HL-60 (cell line): ENCODE measurements at places on chromosomes 1 and 21.

DNA sequence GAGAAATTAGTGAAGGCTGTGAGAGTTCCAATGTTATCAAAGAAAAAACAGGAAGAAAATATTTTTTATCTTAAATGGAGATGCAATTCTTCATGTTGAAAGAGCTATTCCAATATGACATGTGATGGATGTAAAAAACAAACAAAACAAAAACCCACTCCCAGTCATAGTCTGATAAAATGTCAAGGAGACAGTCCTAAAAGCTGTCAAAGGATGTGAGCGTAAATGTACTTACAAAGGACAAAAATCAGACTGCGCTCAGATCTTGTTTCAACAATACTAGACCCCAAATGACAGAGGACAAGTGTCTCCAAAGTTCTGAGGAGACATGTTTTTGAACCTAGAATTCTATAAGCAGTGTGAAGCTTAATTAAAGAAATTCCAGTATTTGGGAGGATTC is 265.8 kb downstream of the PLPP3 start:
- DNase-seq, result no peak

DNA sequence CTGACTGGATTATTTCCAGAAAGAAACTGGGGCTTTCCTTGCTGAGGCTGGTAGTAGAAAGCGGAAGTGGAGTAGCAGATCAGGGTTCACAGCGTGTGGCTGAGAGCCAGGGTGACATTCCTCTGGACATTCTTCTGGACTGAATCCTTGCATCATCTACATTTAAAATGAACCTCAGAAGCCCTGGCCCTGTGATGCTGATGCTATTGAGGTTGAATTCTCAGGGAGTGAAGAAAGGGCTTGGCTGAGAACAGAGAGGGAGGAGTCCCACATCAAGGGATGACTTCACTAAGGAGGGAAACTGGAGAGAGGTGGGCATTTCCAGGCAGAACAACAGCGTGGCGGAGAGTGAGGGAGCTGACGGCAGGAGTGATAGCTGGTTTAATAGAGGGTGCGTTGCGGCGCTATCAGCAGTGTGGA is 102.3 kb upstream of the LMO4 start:
- peak; percentile 56 for DNase-seq

DNA sequence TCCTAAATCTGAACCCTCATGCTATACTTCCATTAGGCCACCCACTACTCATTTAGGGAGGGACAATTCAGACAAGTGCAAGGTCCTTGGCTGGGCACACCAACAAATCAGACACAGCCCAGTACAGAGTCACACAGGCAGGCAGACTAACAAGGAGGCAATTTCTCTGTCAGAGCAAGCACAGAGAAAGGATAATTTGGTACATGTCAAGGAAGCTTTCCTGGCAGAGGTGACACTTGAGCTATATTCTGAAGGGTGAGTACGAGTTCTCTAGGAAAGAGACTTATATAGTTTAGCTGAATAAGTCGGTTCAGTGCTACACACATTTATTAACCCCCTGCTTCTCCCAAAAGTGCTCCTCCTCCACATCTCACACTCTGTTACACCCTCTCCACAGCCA is 455.9 kb downstream of the OMA1 start:
- no peak for DNase-seq

- no peak for DNase-seq
Observed at GRCh38 chr1:172940174-172940855, 110.4 kb downstream of the TNFSF18 start.

- DNase-seq, result no peak
Observed at GRCh38 chr21:17828223-17828622, 9.1 kb upstream of the C21orf91 start.
